ENCODE measurements at places on chromosomes 12 and 14.

DNA sequence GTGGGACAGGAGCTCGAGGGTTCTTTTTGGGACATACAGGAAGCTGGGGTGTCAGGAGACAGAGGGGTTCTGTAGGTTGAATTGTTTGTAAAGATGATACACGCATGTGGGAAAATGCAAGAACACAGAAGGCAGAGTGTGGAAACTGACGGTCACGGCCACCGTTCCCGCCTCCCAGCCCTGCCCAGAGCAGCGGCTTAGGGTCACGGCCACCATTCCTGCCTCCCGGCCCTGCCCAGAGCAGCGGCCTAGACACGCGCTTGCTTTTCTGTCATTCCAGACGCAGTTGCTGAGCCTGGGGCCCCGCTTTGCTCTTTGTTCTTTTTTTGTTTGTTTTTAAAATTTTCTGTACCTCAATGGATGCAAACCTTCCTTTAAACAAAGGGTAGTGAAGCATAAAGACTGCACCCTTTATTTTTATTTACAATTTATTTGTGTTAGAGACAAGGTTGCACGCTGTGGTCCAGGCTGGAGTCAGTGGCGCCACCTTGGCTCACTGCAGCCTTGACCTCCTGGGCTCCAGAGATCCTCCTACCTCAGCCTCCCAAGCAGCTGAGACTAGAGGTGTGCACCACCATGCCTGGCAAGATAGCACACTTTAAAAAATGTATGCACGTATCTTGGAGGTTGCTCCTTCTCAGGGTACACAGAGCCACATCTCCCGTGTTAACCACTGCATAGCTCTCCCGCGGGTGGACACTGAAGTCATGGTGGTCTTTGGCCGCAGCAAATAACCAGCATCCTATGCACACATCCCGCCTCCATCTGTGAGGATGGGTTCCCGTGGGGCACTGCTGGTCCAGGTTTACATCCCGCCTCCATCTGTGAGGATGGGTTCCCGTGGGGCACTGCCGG is 142.3 kb downstream of the ADGRD1 start:
- DNase-seq: no peak

- no peak for DNase-seq
These were observed 12.9 kb downstream of the DYRK2 start for GRCh38 chr12:67661311-67662021.

DNA sequence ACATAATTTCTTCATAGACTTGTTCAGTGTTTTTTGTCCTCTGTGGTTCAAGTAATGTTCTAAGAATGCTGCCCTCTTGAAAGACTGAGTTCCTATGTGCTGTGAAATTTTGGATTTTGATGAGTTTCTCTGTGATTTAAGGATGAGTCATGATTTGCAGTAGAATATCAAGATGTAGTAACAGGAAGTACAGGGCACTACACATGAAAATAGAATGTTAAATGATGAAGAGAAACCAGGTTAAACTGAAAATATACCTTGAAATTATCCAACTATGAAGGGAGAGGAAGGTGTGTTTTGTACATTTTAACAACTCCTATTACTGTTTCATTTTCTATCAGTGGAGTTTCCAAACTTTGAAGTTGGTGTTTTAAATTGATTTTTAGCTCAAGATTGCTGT is 4.8 kb downstream of the ELK3 start:
- DNase-seq: peak; percentile 84

GRCh38 chr12:31117203-31118011 is 43.7 kb downstream of the DDX11 start:
- DNase-seq: peak; percentile 58

DNA sequence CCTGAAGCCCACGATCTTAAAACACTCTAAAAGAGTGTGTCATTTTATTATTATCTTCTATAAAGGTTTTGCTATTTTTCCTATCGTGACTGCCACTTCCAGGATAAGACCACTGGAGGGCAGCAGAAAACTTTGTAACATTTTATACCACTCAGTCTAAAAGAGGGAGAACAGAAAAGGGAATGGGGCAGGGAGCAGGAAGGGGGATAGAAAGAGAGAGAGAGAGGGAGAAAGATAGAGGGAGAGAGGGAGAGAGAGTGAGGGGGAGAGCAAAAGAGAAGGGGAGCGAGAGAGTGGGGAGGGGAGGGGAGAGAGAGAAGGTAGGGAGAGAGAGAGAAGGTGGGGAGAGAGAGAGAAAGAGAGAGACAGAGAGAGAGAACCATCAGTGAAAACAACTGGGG is 2.0 kb upstream of the ART4 start:
- DNase-seq: peak; percentile 83

- DNase-seq: no peak
These were observed 8.0 kb upstream of the MGP start for GRCh38 chr12:14893506-14894250.

GRCh38 chr12:90322006-90322405 is 613.4 kb upstream of the ATP2B1 start:
- no peak for DNase-seq

GRCh38 chr12:817941-818600 is 65.7 kb downstream of the WNK1 start:
- no peak for DNase-seq

GRCh38 chr14:57168138-57168679 is 100.5 kb downstream of the EXOC5 start:
- no peak for DNase-seq

- DNase-seq: peak; percentile 48
These were observed 48.7 kb downstream of the MIPOL1 start for GRCh38 chr14:37246427-37246829.

GRCh38 chr12:71125515-71125914 is 32.3 kb downstream of the TSPAN8 start:
- DNase-seq: no peak

Measured in ACHN (cell line).